ENCODE measurements at places on chromosomes 4 and X. TPM values are rescaled to one million over a fixed set of nuclear protein-coding genes. Genes with fewer than 3 reads are reported as not detected.

GRCh38 chrX:110578270-110578669 lies 217.3 kb downstream of the CHRDL1 start:
- no peak for DNase-seq

DNA sequence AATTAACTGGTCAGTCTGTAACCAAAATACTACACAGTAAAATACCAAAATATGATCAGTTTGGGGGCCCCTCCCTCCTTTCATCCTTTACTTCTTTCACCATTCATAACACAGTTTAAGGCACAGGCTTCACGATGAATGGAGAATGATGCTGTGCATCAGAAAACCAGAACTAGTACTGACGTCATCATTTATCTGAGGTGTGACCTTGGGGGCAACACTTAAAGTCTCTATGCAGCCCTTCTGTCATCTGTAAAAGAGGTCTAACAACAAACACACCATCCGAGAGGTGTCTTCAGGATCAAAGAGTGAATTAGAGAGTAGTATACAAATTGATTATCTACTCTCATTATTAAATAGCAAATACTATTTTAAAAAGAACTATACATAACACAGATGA lies 135.4 kb downstream of the SH3KBP1 start:
- no peak for DNase-seq

DNA sequence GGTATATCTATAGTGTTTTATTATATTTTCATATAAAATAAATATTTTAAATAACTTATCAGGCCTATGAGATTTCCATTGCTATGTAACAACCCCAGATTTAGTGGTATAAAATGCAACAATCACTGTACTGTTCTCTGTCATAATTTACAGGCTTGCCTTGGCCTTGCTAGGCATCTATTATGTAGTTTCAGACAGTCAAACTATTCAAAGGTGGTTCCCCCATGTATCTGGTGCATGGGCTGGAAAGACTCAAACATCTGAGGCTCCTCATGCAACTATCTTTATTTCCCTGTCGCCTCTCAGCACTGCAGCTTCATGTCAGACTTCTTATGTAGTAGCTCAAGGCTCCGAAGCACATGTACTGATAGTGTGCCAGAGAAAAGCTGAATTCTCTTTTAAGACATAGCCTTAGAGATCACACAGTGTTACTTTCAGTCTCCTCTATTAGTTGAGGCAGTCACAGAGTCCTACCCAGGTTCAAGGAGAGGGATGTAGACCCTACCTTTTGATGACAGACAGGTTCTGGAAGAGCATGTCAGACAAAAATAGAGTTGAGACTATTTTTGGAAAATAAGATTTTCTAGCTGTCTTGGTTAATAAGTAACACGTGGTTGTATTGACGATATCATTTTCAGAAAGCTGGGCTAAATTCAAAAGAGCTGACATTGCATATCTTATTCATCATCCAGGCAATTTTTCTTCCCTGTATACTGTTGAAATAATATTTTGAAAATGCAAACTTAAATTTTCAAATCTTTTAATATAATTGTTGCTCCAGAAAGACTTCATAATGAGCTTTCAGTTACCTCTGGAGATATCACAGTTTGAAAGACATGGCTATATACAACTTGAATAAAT lies 19.4 kb downstream of the MTTP start:
- no peak for DNase-seq

- peak; percentile 64 for DNase-seq
Observed at GRCh38 chr4:118865091-118865708, 23.5 kb upstream of the SYNPO2 start.

DNA sequence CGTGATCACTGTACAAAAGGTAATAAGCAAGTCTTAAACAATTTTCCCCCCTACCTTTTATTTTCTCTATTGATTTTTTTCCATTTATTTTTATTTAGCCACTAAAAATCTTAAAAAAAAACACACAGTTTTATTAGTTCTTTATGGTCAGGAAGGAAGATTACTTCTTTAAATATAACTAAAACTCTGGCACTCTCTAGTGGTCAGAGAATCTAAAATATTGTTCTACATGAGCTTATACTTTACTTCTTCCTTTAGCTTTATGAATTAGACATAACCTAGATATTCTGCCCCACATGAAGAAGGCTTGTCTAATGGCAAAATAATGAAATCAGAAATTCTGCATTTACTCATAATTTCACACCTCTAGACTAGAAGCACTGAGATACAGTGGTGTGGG lies 135.2 kb downstream of the PDE5A start:
- DNase-seq: no peak

The FAT4 gene
- 37.5 TPM for total RNA-seq

GRCh38 chrX:153901753-153902140 lies 2.7 kb upstream of the AVPR2 start:
- no peak for DNase-seq
